ENCODE measurements at places on chromosomes 12 and 14.

DNA sequence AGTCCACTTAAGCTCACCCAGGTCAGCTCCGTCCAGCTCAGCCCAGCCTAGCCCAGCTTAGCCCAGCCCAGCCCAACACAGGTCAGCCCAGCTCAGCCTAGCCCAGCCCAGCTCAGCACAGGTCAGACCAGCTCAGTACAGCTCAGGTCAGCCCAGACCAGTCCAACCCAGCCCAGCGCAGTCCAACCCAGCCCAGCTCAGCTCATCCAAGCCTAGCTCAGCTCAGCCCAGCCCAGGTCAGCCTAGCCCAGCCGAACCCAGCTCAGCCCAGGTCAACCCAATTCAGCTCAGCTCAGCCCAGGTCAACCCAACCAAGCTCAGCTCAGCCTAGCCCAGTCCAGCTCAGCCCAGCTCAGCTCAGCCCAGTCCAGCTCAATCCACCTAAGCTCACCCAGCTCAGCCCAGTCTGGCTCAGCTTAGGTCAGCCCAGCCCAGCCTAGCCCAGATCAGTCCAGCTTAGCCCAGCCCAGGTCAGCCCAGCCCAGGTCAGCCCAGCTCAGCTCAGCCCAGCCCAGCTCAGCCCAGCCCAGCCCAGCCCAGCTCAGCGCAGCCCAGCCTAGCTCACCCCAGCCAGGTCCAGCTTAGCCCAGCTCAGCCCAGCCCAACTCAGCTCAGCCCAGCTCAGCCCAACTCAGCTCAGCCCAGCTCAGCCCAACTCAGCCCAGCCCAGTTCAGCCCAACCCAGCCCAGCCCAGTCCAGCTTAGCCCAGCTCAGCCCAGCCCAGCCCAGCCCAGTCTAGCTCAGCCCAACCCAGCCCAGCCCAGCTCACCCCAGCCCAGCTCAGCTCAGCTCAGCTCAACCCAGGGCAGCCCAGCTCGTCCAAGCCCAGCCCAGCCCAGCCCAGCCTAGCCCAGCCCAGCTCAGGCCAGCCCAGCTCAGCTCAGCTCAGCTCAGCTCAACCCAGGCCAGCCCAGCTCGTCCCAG is 184.0 kb downstream of the TMEM121 start:
- DNase-seq: no peak

DNA sequence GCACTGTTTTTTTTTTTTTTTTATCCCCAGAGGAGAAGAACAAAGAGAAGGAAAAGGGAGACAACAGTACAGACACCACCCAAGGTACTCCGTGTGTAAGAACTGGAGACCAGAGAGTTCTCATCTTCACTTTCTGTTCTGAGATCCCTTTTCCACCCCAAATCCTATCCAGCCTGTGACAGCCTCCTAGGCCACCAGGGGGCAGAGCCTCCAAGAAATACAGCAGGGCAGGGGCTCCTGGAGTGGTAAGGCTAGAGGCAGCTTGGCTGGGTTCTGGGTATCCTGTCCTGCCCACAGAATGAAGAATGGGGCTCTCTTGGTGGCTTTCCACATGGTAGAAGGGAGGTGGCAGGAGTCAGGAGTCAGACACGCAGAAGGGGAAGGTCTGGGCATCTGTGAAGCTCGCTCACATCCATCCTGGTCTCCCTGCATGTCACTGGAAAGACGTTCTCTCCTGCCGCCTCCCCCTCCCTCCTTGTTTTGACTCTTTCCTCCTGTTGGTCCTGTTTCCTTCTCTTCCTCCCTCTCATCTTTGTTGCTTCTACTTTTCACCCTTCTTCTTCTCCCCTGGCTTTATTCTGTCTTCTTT is 12.0 kb downstream of the CLSTN3 start:
- peak; percentile 59 for DNase-seq

GRCh38 chr12:118536306-118536906 is 160.1 kb downstream of the SUDS3 start:
- no peak for DNase-seq

DNA sequence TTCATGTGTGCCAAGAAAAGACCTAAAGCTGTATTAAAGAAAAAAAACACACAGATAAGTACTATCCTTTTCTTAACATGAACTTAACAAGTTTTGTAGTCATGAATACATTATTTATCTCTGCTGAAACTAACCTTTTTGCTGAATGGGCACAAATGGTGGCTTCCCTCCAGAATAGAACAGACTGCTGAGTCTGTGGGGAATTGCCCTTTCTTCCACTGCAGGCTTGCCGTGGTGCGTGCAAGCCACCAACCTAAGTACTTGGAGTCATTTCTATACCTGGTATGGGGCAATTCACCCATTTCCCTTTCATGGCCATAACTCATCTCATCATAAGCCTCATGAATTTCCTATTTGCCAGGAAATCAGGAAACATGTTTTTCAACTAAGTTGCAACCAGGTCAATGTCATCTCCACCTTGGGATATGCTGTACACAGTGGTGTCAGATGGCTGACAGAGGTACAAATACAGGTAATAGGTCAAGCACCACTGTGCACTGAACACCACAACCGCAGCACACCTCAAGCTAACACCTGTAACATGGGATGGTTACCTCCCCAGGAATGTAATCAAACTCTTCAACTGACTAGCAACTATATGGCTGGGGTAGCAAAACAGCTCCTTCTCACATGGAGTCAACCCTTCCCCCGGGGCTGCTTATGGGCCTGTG is 49.9 kb downstream of the CATSPERB start:
- DNase-seq: no peak

DNA sequence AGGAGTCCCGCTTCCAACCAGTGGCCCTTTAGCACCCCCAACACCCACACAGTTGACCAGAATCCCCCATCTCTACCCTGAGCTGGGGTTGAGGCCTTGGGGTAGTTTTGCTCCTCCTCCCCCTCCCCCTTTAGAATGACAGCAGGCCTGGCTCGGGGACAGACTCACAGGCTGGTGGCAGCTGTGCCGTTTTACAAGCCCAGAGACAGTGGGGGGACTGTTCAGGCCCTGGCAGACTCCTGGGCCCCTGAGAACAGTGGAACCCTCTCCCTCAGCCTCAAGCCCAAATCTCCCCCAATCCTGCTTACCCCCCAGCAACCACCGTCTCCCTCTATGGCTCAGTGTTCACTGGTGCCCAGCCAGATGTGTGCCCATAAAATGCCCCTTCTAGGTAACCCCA is 10.1 kb downstream of the TMEM119 start:
- DNase-seq: no peak

DNA sequence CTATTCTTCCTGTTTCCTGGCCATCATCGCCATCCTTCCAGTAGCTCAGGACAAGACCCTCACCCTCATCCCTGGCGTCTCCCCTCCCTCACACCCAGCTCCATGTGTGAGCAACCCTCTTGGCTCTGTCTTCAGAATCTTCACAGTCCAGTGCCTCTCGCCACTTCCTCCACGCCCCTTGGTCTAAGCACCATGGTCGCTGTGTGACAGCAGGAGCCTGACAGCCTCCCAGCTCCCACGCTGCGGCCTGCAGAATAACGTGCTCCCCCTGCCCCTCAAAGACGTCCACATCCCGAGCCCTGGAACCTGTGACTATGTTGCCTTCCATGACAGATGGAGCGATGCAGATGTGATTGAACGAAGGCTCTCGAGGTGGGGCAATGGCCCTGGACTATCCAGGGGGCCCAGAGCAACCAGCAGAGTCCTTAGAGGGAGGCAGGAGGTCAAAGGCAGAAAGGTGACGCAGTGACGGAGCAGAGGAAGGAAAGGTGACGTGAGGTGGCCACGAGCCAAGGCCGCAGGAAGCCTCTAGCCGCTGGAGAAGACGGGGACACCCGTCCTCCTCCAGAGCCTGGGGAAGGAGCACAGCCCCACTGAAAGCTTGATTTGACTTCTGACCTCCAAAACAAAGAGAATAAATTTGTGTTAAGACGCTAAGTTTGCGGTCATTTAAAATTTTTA is 139.8 kb downstream of the CALM1 start:
- no peak for DNase-seq

DNA sequence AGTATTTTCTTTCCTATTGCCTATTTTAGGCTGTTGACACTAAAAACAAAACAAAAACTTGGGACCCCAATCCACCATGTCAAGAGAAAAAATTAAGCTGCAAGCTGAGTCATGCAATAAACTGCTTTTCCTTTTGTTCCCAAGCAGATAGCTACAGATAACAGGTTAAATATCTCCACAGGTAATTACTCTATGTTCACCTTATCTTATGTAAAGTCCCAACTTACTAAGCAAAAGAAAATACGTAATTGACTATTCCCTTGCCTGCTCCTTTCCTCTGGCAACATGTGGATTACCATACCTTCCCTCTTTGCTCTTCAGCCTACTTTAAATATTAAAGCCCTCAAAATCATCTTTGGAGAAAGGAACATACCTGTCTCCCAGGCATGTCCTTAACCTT is 19.2 kb upstream of the COX16 start:
- DNase-seq: no peak

DNA sequence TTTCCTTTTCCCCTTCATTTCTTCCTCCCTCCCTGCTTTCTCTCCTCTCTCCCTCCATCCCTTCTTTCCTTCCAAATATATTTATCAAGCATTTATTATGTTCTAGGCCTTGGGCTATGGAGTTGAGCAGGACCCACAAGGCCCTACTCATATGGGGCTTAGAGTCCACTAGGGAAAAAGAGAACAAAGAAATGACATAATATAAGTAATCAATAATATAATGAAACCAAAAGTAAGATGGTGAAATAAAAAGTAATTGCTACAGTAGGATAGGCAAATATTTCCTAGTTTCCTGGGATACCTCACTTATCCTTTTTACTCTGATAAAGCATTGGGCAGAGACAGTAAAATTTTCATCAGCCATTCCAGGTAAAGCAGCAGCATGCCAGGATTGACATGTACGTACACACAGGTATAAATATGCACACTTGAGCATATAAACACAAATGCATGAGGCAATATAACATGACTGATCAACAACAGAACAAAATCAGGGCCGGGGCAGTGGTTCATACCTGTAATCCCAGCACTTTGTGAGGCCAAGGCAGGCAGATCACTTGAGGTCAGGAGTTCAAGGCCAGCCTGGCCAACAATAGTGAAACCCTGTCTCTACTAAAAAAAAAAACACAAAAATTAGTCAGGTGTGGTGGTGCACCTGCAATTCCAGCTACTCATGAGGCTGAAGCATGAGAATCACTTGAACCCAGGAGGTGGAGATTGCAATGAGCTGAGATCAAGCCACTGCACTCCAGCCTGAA is 35.5 kb upstream of the CSRP2 start:
- DNase-seq: no peak

- no peak for DNase-seq
These were observed 1142.1 kb downstream of the FLRT2 start for GRCh38 chr14:86672080-86672479.

DNA sequence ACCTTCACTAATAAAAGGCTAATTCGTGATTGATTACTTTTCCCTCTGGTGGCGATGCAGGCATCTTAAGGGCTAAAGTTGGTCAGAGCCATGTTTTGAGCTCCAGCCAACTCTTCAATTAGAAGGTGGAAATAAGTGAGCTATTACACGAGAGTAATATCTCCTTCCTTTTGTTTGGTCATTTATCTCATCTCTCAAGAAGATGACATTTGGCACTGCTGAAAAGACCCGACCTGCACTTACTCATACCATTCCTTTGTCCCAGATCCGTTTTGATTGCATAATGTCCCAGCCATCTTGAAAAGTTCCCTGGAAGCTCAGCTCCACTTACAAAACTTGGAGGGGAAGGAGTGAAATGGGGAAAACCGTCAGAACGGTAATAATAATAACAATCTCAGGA is 316.2 kb downstream of the VRK1 start:
- no peak for DNase-seq

GRCh38 chr12:74349925-74350324 is 187.7 kb upstream of the ATXN7L3B start:
- DNase-seq: no peak

GRCh38 chr14:100081997-100082625 is 16.9 kb downstream of the EVL start:
- DNase-seq: no peak

DNA sequence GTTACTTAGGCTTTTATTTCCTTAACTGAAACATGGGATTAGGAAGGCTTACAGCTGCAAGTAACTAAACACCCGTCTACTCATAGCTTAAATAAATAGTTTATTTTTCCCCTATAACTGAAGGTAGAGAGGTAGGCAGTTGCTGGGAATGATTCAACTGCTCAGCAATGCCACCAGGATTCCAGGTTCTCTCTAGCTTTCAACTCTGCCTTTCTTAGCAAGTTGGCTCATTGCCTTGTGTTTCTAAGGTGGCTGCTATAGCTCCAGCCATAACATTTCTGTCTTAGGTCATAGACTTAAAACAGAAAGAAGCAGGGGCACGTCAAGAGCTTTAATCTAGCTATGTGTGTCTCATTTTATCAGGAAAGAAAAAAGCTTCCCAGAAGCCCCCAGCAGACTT is 103.7 kb upstream of the MDM1 start:
- no peak for DNase-seq

GRCh38 chr14:54681811-54682261 is 114.9 kb downstream of the SAMD4A start:
- no peak for DNase-seq

DNA sequence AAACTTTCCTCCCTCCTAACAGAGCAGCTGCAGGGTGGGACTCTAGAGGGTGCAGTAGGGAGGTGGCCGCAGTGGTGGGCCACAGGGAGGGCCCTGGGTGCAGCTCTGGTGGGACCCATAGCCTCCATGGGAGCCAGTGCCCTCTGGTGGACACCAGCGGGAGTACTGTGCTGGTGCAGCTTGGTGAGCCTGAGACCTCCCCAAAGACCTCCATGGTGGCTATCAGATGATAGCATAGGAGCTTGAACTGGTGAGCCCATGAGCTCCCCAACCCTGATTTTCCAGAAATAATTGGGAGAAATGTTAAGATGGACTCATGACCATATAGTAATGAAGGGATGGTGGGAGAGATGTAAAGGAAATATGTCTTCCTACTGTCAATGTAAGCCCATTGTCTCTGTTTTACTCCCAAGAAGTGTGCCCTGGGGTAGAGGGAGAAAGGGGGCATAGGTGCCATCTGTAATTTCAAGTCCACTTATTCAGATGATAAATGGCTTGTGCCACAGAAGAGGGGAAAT is 98.7 kb downstream of the GAS2L3 start:
- peak; percentile 34 for DNase-seq

DNA sequence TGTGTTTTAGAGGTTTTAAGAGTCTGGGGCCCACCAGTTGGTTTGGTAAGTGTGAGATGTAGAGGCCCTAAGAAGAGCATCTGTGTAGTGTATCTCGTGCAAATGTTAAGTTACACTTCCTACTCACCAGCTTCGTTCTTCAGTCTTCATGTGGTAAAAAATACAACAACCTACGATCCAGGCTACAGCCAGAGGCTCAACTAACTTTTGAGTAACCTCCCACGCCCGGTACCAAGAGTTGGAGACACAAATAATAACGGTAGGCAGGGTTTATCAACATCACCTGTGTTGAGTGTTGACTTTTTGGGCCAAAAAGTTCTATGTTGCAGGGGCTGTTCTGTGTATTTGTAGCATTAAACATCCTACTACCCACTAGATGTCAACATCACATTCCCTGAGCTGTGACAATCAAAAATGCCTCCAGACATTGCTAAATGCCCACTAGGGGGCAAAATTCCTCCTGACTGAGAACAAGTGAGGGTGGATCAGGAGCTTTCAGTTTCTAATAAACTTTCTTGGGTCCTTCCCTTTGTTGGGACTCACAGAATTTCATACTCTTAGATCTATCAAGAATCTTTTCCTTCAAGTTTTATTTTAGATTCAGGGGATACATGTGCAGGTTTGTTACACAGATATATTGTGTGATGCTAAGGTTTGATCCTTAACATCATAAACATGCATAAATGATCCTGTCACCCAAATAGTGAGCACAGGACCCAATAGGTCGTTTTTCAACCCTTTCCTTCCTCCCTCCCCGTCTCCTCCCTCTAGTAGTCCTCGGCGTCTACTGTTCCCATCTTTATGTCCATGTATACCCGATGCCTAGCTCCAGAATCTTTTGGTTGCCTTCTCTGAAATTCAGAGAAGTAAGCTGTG is 94.7 kb downstream of the SLC2A13 start:
- DNase-seq: peak; percentile 7
